ENCODE measurements at places on chromosomes 1 and 21.

DNA sequence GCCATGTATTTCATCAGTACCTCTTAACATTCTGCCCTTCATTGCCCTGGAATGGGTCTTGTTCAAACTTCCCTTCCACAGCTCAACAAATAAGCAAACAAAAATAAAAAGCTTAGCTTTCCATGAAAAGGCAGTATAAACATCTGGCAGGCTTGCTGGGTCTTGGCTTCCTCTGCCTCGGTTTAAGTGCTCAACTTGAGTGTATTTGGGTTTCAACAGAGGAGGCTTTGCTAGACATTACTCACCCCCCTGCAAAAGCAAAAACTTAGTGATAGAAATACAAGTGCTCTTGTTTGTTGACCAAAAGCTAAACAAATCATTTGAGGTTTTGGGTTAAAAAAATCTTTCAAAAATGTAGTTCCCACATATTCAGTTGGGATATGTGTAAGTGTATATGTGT lies 518.5 kb downstream of the PLPP3 start:
- DNase-seq = no peak

DNA sequence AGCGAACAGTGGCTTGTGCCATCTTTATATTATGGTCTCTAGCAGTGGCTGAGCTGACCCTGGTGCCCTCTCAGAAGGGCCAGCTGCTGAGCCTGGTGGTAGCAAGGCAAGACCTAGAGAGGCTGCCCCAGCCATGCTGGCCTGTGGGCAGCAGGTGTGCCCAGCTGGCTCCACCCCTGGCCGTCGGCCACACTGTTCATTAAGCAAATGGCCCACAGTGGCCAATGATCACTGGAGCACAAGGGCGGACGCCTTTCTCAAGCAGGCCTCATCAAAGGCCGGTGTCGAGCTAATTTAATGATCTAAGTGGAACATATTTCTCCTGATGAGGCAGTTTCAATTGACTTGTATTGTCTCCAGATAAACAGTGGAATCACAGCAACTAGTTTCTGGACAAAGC lies 89.4 kb downstream of the GRIK3 start:
- DNase-seq = no peak

DNA sequence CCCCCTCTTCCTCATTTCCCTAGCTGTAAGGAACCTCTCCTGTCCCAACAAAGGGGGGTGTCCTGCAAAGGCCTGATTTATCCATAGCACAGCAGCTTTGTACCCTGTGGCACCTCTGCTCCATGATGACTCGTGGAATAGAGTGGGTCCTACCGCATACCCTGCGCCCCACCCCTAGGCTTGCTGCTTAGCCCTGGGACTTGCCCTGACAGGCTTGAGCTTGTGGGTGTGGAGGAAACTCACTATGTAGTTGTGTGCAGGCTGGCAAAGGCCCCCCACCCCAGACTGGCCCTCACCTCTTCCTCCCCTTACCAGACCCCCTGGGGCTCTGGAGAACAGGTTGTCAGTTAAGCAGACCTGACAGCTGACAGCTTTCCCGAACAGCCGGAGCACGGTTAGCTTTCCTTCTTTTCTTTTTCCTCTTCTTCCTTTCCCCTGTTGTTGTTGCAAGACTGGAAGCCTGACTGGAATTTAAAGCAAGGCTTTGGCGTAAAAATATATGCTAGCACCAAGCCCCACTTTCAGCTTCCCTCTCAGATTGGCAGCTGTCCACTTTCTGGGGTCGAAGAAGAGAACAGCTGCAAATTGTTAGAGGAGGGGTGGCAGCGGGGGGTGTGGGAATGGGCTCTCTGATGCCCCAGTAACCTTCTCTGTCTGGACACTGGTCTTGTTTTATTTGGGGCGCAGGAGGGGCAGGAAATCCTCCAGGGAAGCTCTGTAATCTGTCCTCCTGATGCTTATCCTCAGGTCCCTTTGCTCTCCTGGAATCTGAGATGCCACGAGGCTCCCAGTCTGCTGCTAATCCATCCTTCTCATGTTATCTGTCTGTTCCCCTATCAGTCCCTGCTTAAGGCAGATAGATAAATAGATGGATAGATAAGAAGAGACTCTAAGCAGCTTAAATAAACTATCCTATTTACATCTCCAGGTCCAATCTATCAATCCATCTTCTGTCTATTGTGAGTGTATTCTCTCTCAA lies 134.6 kb downstream of the BRINP2 start:
- no peak for DNase-seq

- no peak for DNase-seq
Observed at GRCh38 chr1:47771751-47772150, 225.4 kb downstream of the TRABD2B start.

DNA sequence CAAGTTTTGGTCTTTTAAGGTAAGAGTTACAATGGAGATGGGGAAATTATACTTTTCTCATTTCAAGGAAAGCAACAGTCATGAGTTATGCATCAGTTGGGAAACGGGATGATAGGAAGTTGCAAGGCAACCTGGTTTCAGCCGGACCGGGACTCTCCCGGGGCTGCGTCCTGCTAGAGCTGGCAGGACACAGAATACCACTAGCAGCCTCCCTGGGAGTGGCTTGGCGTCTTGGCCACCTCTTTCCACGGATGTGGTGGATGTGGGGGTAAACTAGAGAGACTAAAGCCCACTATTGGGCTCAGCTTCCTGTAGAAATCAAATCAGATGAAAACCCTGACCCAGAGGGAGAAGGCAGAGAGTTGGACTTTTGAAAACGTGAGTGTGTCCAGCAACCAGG lies 71.9 kb downstream of the ADARB1 start:
- no peak for DNase-seq

DNA sequence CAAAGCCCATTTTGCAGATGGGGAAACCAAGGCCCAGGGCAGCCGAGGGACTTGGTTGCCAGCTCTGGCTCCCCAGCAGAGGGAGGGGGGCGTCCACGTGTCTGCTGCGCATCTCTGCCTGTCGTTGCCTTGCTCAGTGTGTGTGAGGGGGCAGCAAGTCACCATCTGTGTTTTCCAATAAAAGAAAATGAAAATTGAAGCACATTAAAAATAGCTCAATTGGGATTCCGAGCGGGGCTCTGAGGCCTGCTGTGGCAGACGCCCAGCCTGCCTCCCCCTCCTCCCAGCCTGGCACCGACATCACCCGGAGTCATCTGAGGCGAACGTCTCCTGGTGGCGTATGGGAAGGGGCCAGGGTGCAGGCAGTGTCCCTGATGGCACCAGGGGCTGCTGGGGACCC lies 51.2 kb downstream of the EPHB2 start:
- DNase-seq = no peak

- DNase-seq = no peak
Observed at GRCh38 chr21:44687671-44688070, 5.7 kb upstream of the KRTAP12-1 start.

- no peak for DNase-seq
Observed at GRCh38 chr1:29673669-29674626, 437.6 kb downstream of the PTPRU start.

DNA sequence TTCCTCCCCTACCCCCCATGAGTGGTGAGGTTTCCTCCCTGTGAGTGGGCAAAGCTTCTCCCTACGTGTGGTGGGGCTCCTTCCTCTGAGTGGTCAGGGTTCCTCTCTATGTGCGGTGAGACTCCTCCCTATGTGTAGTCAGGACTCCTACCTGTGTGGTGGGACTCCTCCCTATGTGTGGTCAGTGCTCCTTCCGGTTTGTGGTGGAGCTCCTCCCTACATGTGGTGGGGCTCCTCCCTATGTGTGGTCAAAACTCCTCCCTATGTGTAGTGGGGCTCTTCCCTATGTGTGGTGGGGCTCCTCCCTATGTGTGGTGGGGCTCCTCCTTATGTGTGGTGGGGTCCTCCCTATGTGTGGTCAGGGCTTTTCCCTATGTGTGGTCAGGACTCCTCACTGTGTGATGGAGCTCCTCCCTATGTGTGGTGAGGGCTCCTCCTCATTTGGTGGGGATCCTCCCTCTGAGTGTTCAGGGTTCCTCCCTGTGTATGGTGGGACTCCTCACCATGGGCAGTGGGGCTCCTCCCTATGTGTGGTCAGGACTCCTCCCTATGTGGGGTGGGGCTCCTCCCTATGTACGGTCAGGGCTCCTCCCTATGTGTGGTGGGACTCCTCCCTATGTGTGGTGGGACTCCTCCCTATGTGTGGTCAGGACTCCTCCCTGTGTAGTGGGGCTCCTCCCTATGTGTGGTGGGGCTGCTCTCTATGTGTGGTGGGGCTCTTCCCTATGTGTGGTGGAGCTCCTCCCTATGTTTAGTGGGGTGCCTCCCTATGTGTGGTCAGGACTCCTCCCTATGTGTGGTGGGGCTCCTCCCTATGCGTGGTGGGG lies 29.1 kb downstream of the PRSS38 start:
- DNase-seq = no peak

- peak; percentile 71 for DNase-seq
Observed at GRCh38 chr1:113452921-113453770, 62.8 kb downstream of the MAGI3 start.

DNA sequence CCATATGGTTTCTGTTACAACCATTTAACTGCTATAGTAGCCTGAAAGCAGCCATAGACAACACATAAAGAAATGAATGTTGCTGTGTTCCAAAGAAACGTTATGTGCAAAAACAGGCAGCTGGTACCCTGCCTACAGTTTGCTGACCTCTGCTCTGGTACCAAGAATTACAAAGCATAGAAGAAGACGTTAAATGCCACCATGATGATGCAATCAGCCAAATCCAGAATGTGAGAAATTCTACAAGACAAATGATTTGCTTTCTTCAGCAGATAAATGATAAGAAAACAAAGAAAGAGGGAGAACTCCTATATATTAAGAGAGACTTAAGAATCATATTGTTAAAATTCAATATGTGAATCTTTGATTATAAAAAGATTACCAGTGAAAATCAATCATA lies 97.8 kb upstream of the PDE4B start:
- DNase-seq = no peak

DNA sequence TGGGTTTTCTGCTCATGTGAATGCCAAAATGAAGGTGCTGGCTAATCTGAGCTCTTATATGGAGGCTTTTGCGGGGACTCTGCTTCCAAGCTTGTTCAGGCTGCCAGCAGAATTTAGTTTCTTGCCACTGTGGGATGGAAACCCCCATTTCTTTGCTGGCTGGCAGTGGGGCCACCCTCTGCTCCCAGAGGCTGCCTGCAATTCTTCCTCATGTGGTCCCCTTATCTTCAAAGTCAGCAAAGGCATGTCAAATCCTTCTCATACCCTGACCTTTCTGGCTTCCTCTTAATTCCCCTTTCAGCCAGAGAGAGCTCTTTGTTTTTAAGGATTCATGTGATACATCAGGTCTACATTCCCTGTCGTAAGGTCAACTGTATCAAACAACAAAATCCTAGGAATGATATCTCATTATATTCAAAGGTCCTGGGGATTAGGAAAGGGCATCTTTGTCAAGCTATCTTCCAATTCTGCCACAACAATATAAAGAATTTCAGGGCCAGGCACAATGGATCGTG lies 5.2 kb upstream of the GPR161 start:
- no peak for DNase-seq

DNA sequence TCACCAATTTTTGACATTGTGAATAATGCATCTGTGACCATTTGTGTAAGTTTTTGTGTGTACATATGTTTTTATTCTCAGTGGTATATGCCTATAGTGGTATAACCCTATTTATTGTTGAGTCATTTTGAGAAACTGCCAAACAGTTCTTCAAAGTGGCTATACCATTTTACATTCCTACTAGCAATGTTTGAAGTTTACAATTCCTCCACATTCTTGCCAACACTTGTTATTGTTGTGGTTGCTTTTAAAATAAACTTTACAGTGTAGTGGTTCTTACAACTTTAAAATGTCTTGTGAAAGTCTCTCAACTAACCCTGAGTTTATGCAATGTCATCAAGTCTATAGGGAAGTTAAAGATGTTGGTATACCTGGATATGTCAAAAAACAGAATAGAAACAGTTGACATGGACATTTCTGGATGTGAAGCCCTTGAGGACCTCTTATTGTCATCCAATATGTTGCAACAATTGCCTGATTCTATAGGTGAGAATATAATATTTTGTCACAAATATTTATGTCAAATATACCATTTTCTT lies 219.4 kb downstream of the LRRC40 start:
- no peak for DNase-seq

GRCh38 chr21:26047279-26047967 lies 123.1 kb downstream of the APP start:
- DNase-seq = no peak

DNA sequence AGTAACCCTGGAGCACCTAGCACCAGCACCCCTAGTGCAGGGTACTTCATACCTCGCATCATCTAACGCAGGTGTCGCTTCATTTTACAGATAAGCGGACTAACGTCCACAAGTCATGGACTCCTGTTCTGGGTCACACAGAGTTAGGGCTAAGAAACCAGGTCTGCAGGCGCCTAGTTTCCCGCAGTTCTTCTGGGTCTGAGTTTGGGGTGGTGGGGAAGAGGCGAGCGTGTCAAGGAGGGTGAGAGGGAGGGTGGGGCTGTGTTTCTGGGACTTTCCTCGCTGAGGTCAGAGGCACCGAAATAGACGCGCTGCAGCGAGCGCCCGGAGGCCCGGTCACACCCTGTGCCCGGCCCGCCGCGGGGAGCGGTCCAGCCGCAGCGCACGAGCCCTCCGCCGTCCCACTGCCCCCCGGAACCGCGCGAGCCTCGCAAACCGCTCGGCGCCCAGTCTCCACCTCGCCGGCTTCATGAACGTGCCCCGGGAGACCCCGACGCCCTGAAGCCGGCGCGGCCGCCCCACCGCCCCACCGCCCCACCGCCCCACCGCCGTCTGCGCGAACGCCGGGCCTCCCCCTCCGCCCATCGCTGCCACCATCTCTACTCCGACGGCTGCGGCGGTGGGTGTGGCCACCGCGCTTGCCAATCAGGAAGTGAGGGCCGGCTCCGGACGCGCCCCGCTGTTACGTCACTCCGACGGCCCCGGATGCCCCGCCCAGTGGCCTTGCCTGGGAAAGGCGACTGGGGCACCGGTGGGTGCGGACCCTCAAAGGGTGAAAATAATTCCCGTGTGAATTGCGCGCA lies 12.3 kb downstream of the IFI6 start:
- peak; percentile 88 for DNase-seq

GRCh38 chr1:17561561-17561985 lies 22.1 kb downstream of the ARHGEF10L start:
- no peak for DNase-seq

GRCh38 chr1:107804741-107805140 lies 160.2 kb downstream of the VAV3 start:
- no peak for DNase-seq

GRCh38 chr1:197510691-197511378 lies 242.8 kb downstream of the CRB1 start:
- no peak for DNase-seq

DNA sequence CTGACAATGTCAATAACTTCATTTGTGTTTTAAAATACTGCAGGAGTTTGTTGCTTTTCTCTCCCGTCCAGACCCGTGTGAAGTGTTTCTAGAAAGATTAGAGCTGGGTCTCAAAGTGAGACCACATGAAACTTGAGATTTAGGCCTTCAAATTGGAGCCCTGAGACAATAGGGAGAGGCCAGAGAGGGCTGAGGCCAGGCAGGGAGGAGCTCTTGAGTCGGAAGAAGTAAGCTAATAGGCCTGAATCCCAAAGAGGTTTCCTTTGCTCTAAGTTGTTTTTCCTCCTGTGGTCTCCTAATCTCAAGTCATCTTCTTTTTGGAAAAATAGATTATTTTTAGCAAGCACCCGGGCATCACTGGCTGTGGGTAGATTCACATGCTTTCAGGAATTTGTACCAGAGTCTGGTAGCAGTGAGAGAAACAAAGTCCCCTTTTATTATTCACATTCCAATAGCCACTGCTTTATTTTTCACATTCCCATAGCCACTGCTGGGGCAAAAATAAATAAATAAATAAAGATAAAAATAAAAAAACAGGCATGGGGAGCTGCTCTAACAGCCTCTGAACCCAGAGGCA lies 25.6 kb downstream of the CD244 start:
- DNase-seq = no peak
